ENCODE measurements at places on chromosomes 7 and 10.
A peak's percentile ranks its signal among the peaks of the same experiment; 100 is the strongest.

DNA sequence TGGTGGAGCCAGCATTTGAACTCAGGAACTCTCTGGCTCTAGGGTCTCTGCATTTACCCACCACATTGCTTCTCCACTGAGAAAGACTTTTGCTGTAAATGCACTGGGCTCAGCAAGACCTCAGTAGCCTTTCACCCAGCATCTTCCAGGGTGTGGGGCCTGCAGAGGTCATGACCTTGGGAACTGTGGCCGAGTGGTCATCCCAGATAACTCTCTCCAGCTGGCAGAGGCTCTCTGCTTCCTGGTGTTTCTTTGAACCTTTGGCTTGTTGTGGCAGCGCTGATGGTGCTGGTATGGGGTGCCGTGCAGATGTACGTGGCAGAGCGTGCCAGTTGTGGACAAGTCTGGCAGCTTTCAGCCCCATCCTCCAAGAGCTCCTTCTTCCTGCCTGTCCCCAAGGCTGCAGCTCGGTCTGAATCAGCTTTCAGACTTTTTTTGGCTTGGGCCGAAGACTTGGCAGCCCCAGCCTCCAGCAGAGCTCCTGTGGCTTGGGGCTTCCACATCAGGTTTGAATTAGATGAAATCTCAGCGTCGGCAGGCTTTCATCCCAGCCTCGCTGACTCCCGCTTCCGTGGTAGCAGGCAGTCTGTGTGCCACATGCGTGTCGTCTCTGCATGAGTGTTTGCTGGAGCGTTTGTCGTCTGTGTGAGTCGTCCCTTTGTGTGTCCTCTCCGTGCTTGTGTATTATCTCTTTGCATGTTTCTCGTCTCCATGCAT lies 21.5 kb downstream of the ADAMTS14 start:
- no peaks in the 10 kb centered on the region for H3K27me3 ChIP-seq
- DNase-seq, result peak; percentile 36
- H3K27ac ChIP-seq, result no peak overlapping the region

GRCh38 chr7:89926194-89926593 lies 228.1 kb upstream of the STEAP1 start:
- no peak overlapping the region for H3K4me3 ChIP-seq
- no peak overlapping the region for H3K27ac ChIP-seq
- H3K36me3 ChIP-seq, result no peaks in the 10 kb centered on the region
- no peaks in the 10 kb centered on the region for H3K27me3 ChIP-seq
- no peak for DNase-seq

- H3K36me3 ChIP-seq, result no peaks in the 10 kb centered on the region
- no peak overlapping the region for H3K27ac ChIP-seq
- H3K4me1 ChIP-seq, result no peaks in the 10 kb centered on the region
- no peak overlapping the region for H3K4me3 ChIP-seq
Measured at GRCh38 chr10:34959786-34960185, 130.4 kb downstream of the CUL2 start.

- no peaks in the 10 kb centered on the region for H3K36me3 ChIP-seq
- H3K4me3 ChIP-seq, result no peak overlapping the region
- H3K27ac ChIP-seq, result no peak overlapping the region
- no peaks in the 10 kb centered on the region for H3K4me1 ChIP-seq
- no peaks in the 10 kb centered on the region for H3K27me3 ChIP-seq
Measured at GRCh38 chr7:156827587-156828203, 65.3 kb downstream of the LMBR1 start.

Measured in right lobe of liver (tissue), 6 donors.